PC-9 (cell line): ENCODE measurements at places on chromosomes 11 and 22.

DNA sequence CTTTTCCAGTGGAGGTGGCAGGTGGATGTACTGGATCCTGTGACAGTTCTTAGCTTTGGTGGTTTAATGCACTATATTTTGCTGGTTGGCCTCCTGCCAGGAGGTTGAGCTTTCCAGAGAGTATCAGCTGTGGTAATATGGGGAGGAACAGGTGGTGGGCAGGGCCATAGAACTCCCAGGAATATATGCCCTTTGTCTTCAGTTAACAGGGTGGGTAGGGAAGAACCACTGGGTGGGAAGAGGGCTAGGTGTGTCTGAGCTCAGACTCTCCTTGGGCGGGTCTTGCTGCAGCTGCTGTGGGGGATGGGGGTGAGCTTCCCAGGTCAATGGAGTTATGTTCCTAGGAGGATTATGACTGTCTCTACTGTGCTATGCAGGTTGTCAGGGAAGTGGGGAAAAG, 203.8 kb downstream of the DLG2 start:
- DNase-seq: no peak

DNA sequence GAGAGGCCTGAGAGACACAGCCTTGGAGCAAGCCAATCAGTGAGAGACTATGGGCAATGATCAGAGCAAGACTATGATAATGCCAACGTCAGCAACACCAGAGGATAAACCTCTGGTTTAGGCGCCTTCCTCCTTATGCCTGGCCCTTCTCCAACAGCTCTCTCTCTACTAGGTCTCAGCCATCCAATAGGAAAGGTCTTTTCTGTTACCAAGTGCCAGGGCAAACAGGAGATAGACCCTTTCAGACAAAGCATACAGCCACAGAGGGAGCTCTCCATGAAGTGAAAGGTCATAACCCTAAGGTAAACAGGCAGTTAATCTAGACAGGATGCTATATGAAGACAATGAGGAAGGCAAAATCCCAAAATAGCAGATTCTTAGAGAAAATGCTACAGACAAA, 9.5 kb downstream of the STK33 start:
- no peak for DNase-seq

- DNase-seq: no peak
Measured at GRCh38 chr22:18095101-18095805, 15.4 kb upstream of the TUBA8 start.

DNA sequence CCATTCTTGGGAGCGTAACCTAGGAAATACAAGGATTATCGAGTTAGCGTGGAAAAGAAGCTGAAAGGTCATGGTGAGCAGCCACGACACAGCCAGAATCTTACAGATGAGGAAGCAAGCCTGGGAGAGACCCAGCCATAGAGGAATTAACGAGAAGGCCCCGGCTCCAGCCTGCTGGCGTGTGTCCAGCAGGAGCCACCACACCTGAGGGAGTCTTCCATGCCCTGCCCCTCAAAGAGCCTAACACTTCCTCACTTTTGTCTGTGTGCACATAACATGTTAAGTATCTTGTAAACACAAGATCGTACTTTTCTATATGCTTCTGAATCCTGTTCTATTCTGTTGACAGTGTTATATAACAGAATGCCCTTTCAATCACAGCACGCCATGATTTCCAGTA, 18.1 kb downstream of the CECR2 start:
- no peak for DNase-seq

- DNase-seq: no peak
Measured at GRCh38 chr11:64234647-64235379, 429 bp downstream of the VEGFB start.

- peak; percentile 84 for DNase-seq
Measured at GRCh38 chr11:10350334-10350733, 45.5 kb downstream of the ADM start.

GRCh38 chr11:62501432-62501891, 45.1 kb downstream of the AHNAK start:
- no peak for DNase-seq

DNA sequence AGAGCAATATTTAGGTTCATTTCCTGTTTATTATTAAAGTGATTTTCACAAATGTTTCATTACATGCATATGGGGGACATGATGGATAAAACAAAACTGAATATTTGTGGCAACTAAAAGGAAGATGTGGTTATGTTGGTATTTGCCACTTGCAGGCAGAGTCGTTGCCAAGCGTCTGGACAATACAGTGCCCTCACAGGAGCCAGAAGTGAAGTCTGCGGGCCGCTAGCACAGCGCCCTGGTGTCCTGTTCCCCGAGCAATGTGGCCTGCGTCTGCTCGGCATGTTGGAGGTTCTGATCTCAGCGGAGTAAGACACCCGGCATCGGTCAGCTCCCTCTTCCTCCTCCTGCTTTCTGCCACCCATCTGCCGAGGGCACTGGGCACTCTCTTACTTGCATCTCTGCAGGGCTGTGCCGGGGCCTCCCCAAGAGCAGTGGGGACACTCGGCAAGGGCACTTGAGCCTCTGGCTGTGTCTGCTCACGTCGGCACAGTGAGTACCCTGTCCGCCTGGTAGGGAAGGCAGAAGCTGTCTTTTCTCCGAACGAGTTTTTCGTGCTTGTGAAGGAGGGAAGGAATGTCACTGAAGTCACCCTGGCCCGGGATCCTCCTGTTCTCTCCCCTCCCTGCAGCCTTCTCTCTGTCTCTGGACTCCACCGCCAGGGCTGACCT, 10.5 kb upstream of the TTLL12 start:
- DNase-seq: no peak

GRCh38 chr22:48632646-48633246, 1194.9 kb downstream of the BRD1 start:
- no peak for DNase-seq

DNA sequence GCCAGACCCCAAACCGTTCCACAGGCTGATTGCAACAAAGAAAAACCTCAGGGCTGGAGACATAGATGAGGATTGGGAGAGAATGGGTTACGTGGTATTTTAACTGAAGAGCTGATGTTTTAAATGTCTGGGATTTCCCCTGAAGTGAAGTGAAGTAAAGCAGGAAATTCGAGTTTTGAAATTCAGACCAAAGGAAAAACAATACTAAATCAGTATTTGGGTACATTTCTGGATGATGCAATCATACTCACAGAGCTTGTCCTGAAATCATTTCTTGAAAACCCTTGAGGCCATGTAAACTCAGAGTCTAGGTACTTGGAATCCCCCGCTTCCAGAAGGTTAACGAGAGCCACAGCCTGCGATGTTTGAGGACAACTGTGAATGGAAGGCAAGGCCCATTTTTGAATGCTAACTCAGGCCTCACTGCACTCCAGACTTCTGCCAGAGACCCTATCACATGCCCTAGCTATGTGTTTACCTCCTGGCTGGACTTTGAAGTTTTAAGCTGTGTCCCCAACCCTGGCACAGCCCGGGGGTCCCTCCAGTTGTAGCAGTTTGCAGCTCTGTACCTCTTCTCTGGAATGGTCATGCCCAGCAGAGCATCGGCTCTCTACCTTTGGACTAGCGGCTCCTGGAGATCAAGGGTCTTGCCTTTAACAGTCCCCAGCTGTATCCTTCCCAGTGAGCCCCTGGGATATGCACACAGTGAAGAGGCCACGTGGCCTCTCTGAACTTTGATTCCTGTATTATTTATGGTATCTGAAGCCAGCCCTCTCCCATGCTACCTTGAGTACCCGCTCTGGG, 5.4 kb upstream of the FTH1 start:
- DNase-seq: peak; percentile 48

GRCh38 chr22:27872488-27872887, 46.6 kb downstream of the PITPNB start:
- no peak for DNase-seq

GRCh38 chr11:114949614-114950351, 271.5 kb downstream of the NXPE2 start:
- no peak for DNase-seq

DNA sequence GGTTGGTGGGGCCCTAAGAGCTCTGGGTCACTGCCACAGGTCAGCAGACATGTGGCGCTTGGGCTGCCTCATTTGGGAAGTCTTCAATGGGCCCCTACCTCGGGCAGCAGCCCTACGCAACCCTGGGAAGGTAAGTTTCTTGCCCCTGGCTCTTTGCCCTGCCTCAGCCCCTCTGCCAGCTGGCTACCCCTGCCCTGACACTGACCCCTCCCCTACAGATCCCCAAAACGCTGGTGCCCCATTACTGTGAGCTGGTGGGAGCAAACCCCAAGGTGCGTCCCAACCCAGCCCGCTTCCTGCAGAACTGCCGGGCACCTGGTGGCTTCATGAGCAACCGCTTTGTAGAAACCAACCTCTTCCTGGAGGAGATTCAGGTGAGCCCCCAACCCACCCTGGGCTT, 1.9 kb downstream of the SCYL1 start:
- DNase-seq: no peak

DNA sequence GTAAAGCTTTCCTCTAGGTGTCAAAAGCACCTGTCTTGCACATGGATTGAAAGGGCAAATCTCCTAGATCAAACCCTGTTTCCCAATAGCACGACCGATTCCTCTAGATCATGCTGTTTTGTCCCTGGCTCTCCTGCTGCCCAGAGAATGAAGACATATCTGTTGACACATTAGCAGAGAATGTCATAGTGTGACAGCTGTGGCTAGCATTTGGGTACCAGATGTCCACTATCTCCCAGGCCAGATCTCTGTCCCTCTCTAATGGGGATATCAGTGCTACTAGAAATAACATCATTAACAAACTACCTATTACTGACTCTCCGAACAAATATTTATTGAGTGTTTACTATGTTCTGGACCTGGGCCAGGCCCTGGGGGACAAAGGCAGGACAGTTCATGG, 72.4 kb upstream of the ISX start:
- no peak for DNase-seq

GRCh38 chr11:95338430-95338991, 107.5 kb upstream of the SESN3 start:
- DNase-seq: no peak

DNA sequence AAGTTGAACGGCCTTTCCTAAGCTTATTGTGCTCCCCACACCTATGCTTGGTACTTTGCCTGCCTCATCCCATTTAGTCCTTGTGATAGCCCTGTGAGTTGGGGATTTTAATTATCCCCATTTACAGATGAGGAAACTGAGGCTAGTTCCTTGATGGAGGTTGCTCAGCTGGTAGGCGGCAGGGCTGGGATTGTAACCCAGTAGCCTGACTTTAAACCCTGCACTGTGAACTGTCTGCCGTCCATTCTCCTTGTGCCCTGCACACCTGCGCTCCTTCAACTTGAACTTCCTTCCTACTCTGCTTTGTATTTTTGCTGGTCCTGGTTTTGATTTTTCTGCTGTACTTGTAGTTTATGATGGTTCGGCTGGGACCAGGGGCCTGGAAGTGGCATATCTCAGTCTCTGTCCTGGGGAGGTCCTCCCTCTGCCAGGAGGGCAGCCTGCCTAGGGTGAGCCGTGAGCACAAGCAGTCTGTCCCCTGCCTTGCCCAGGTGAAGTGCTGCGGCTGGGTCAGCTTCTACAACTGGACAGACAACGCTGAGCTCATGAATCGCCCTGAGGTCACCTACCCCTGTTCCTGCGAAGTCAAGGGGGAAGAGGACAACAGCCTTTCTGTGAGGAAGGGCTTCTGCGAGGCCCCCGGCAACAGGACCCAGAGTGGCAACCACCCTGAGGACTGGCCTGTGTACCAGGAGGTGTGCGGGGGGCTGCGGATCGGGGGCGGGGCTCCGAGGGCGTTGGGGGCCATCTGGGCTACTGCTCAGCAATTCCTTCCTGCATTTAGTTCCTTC, 52.4 kb downstream of the CD82 start:
- DNase-seq: no peak

DNA sequence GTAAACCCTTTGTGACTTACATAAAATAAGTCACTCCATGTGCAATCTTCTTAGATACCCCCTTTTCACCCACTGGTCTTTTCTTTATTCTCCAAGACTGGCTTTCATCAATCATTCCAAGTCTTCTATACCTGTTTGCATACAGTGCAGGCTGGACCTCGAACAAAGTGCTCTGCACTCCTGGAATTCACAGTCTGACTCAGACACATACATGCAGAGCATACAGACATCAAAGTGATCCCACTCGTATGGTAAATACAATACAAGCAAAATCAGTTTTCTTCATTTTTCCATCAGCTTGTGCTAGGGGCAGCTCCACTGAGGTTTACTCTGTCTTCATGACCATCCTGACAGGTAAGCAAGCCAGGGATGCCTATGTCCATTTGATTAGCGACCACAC, 16.8 kb upstream of the TMPRSS5 start:
- no peak for DNase-seq

- DNase-seq: no peak
Measured at GRCh38 chr11:71178076-71178475, 74.3 kb downstream of the SHANK2 start.

DNA sequence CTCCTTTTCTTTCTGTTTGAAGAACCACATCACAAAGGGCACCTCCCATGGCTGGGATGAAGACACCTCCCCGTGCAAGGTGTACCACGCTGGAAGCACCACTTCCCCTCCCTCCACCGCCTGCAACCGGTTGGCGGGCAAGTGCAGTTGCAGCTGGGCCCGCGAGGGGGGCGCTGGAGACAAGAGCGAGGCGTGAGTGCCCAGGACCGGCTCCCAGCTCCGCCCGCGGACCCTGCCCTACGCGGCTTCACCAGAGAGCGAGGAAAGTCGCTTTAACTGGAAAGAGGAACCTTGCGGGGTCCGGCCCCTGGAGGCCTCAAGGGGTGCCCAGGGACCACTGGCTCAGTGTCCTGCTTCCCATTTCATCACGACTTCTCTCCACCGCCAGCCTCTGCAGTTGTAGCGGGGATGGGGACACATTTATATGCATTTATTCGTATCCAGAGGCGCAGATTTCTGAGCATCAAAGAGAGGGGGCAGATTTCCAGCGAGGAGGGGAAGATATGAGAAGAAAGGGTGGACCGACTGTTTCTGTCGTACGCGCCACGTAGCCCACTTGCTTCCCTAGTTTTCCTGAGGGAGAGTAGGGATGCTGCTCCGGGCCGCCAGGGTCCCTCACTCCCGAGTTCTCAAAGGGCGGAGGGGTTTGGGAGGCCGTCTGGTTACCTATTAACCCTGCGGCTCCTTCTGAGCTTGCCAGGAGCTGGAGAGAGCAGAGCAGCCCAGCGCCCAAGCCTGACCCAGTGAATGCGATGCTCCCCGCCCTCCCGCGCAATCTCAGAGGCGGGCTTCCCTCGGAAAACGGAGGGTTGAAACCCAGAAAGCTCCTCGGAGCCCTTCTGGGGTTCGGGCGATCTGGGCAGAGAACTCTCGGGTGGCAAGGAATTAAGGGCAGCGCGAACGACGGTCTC, 3.5 kb downstream of the ESAM start:
- DNase-seq: no peak

DNA sequence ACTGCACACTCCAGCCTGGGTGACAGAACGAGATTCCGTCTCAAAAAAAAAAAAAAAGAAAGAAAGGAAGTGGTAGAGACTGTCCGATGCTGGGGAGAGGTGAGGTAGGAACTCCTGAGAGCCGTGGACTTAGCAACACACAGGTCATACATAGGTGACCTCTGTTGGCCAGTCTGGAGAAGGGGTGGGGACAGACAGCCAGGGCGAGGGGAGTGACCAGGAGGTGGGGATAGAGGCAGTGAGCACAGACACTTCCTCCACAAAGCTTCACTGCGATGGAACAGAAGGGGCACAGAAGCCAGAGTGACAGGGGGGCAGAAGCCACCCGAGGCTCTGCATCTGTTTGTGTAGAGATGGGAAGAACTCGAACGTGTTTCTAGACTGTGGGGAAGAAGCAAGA, 47.1 kb downstream of the MYH9 start:
- no peak for DNase-seq
